ENCODE measurements at places on chromosomes 7 and 10. TPM values are rescaled to one million over a fixed set of nuclear protein-coding genes. Genes with fewer than 3 reads are reported as not detected.

UCMA gene
- total RNA-seq = not detected

GRID2IP gene
- 1.3 TPM for total RNA-seq

SEMA3A gene
- 6.3 TPM for total RNA-seq

LRRD1 gene
- not detected for total RNA-seq

ITIH5 gene
- not detected for total RNA-seq

MYO3A gene
- not detected for total RNA-seq

AKR1E2 gene
- total RNA-seq = 2.0 TPM

ANXA8 gene
- 172 TPM for total RNA-seq

GDF10 gene
- total RNA-seq = not detected

WDR86 gene
- total RNA-seq = 12.4 TPM

DNA sequence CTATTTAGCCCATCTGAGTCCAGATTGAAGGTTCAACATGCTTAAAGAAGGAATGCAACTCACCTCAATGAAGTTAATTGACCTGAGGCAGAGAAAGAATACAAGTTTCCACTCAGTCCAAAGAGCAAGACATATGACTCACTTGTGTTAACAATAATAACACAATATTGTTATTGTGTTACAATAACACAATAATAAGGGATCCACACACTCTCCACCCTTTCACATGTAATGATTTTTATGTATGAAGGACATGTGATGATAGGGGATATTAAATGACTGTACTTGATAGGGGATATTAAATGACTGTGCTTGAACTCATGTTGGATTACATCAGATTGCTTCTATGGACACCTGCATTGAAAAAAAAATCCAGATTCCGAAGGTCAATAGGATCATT is 3.6 kb upstream of the ABCB1 start:
- no peak overlapping the region for H3K4me3 ChIP-seq
- no peak for DNase-seq
- no peak overlapping the region for H3K27ac ChIP-seq
- H3K27me3 ChIP-seq = no peaks in the 10 kb centered on the region
- H3K4me1 ChIP-seq = no peaks in the 10 kb centered on the region

- no peaks in the 10 kb centered on the region for H3K36me3 ChIP-seq
- H3K27ac ChIP-seq = no peak overlapping the region
- no peaks in the 10 kb centered on the region for H3K27me3 ChIP-seq
- no peak for DNase-seq
Measured at GRCh38 chr10:125708971-125709503, 10.5 kb upstream of the EDRF1 start.

GRCh38 chr7:70376561-70377031 is 755.3 kb upstream of the GALNT17 start:
- H3K27ac ChIP-seq = no peak overlapping the region
- DNase-seq = no peak
- H3K4me3 ChIP-seq = no peak overlapping the region
- no peaks in the 10 kb centered on the region for H3K36me3 ChIP-seq

GRCh38 chr7:76191783-76192240 is 9.9 kb upstream of the SRRM3 start:
- H3K4me3 ChIP-seq = no peak overlapping the region
- H3K27ac ChIP-seq = no peak overlapping the region
- peak; percentile 22 for DNase-seq
- 0 out of 2 replicates have a peak, but pooled peaks cover 3% of the 10 kb centered on the region for H3K27me3 ChIP-seq
- no peaks in the 10 kb centered on the region for H3K4me1 ChIP-seq
- H3K36me3 ChIP-seq = no peaks in the 10 kb centered on the region

GRCh38 chr7:128910569-128910945 is at the start of gene KCP:
Gene KCP (minus strand): TSS chr7:128910709. CDS start chr7:128910676, 33 bp downstream.
- H3K4me3 ChIP-seq = no peak within 1 kb of the TSS
- no peak within 1 kb of the TSS for H3K27ac ChIP-seq
- no peak for DNase-seq

GRCh38 chr7:149063476-149063875 is 27.0 kb downstream of the ZNF786 start:
- no peak overlapping the region for H3K4me3 ChIP-seq
- H3K4me1 ChIP-seq = peaks cover 4% of the 10 kb centered on the region
- H3K27ac ChIP-seq = no peak overlapping the region
- no peaks in the 10 kb centered on the region for H3K36me3 ChIP-seq

GRCh38 chr10:28282336-28282735 is 20.5 kb downstream of the MPP7 start:
- H3K4me1 ChIP-seq = no peaks in the 10 kb centered on the region
- peaks cover 16% of the 10 kb centered on the region for H3K27me3 ChIP-seq
- DNase-seq = no peak
- no peak overlapping the region for H3K27ac ChIP-seq
- H3K4me3 ChIP-seq = no peak overlapping the region
- no peaks in the 10 kb centered on the region for H3K36me3 ChIP-seq

DNA sequence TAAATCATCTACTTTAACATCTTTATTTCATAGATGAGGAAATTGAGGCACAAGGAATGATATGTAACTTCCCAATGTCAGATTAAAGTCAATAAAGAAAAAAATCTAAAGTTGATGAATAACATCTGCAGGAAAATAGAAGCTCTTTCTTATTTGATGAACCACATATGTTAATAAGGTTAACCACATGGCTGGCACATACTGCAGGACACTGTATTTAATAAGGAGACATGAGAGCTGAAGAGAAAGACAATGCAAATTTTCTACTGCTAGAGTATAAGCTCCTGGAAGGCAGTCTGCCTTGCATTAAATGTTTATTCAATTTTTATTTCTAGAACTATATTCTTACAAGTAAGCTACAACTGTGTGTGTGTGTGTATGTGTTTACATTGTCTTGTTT is 4.4 kb downstream of the RAB11FIP2 start:
- H3K4me3 ChIP-seq = no peak overlapping the region
- no peaks in the 10 kb centered on the region for H3K36me3 ChIP-seq
- no peak for DNase-seq

GRCh38 chr10:108424656-108425055 is 1260.2 kb upstream of the SORCS1 start:
- no peak overlapping the region for H3K27ac ChIP-seq
- no peaks in the 10 kb centered on the region for H3K4me1 ChIP-seq
- H3K27me3 ChIP-seq = no peaks in the 10 kb centered on the region
- DNase-seq = no peak

DNA sequence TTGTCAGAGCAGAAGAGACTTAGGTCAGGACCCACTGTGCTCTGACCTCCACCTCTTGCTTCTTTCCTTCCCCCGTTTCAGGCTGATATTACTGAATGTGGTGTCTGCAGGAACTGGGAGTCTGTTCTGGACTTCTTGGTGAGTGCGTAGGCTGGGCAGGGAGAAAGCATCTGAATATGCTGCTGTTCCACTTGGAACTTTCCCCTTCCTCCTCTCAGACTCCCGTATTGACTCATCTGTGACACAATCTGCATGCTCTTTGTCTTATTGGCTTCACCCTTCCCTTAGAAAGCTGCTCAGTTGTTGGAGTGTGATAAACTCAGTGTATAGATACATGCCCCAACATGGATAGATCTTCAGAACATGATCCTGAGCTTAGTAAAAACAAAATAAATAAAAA is 137.6 kb upstream of the HABP2 start:
- H3K27me3 ChIP-seq = no peaks in the 10 kb centered on the region
- no peaks in the 10 kb centered on the region for H3K36me3 ChIP-seq
- H3K4me1 ChIP-seq = no peaks in the 10 kb centered on the region
- H3K4me3 ChIP-seq = no peak overlapping the region
- H3K27ac ChIP-seq = no peak overlapping the region

GRCh38 chr10:3399756-3400155 is 227.2 kb upstream of the PITRM1 start:
- H3K27ac ChIP-seq = no peak overlapping the region
- no peaks in the 10 kb centered on the region for H3K4me1 ChIP-seq
- H3K36me3 ChIP-seq = no peaks in the 10 kb centered on the region
- no peaks in the 10 kb centered on the region for H3K27me3 ChIP-seq
- DNase-seq = no peak

GRCh38 chr7:2225336-2225735 is 7.4 kb downstream of the MAD1L1 start:
- H3K4me3 ChIP-seq = no peak overlapping the region
- H3K36me3 ChIP-seq = peaks cover 25% of the 10 kb centered on the region
- DNase-seq = peak; percentile 86
- no peak overlapping the region for H3K27ac ChIP-seq
- H3K4me1 ChIP-seq = no peaks in the 10 kb centered on the region

DNA sequence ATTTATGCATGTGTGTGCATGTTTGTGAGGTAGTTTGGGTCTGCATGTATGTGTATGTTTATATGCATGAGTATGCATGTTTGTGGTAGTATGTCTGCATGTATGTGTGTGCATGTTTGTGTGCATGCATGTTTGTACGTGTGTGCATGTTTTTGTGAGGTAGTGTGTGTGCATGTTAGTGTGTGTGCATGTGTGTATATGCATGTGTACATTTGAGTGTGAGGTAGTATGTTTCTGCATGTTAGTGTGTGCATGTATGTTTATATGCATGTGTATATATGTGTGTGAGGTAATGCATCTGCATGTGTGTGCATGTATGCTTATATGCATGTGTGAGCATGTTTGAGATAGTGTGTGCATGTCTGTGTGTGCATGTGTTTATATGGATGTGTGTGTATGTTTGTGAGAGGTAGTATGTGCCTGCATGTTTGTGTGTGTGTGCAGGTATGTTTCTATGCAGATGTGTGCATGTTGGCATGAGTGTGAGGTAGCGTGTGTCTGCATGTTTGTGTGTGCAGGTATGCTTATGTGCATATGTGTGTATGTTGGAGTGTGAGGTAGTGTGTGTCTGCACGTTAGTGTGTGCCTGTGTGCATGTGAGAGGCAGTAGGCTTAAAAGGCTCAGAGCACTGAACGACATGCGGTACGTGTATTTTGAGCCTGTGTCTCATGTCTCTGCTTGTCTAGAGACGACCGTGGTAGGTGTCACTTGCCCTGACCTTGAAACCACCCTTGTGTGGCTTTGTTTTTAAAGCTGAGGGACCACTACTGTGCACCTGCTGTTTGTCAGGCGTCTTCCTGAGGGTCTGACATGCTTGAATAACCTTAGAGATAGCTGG is 43.7 kb downstream of the PFKP start:
- DNase-seq = no peak
- H3K4me3 ChIP-seq = no peak overlapping the region
- H3K4me1 ChIP-seq = no peaks in the 10 kb centered on the region
- H3K36me3 ChIP-seq = 0 out of 2 replicates have a peak, but pooled peaks cover 5% of the 10 kb centered on the region

DNA sequence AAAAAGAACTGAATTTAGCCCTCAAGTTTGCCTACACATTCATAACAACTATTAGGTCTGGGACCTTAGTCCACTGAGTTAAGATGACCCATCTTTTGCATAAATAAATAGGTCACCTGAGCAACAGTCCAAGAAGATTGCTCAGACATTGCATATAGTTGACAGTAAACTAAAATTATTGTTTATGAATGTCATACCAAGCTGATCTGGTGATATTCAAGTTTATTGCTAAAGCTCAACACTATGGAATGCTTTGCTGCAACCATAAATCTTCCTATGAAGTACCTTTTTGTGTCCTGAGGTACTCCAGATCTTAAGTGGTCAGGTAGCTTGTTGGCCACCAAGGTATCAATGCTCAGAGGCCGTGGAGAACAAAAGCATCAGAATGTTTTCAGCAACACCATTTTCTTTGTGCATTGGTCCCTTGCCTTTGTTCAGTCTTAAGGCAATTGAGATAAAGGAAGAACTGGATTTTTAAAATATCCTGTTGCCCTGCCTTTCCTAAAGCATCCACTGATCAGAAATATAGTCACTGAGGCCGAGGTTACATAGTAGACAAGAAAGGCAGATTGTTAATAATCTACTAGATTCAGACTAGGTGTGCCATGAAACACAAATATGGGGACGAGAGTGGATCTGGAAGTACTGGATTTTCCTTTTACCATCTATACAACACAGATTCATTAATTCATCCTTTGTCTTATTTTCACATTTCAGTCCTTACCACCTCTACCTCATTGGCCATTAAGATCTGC is 321.3 kb downstream of the PTEN start:
- H3K4me3 ChIP-seq = no peak overlapping the region
- no peaks in the 10 kb centered on the region for H3K4me1 ChIP-seq
- H3K27ac ChIP-seq = no peak overlapping the region
- no peaks in the 10 kb centered on the region for H3K36me3 ChIP-seq

DNA sequence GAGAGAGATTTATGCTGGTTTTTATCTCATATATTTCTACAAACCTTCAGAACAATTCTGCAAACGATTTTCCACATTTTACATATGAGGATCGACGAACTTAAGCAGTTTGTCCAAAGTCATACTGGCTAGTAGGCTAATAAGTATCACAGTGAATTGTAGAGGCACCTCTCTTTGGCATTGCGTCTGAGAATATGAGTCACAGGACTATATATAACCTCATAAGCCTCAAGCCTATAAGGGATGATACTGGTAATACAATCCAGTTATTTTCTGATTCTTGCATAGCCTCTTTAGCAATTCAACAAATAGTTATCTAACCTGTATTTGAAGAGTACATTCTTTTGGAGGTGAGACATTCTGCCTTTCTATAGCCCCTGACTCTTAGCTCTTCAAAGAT is 129.8 kb downstream of the GPR158 start:
- H3K4me1 ChIP-seq = no peaks in the 10 kb centered on the region
- no peak for DNase-seq
- no peaks in the 10 kb centered on the region for H3K27me3 ChIP-seq
- H3K4me3 ChIP-seq = no peak overlapping the region

Measured in PC-9 (cell line).